Fibroblast of skin of abdomen (primary cell): ENCODE measurements at places on chromosomes 6 and 20.

DNA sequence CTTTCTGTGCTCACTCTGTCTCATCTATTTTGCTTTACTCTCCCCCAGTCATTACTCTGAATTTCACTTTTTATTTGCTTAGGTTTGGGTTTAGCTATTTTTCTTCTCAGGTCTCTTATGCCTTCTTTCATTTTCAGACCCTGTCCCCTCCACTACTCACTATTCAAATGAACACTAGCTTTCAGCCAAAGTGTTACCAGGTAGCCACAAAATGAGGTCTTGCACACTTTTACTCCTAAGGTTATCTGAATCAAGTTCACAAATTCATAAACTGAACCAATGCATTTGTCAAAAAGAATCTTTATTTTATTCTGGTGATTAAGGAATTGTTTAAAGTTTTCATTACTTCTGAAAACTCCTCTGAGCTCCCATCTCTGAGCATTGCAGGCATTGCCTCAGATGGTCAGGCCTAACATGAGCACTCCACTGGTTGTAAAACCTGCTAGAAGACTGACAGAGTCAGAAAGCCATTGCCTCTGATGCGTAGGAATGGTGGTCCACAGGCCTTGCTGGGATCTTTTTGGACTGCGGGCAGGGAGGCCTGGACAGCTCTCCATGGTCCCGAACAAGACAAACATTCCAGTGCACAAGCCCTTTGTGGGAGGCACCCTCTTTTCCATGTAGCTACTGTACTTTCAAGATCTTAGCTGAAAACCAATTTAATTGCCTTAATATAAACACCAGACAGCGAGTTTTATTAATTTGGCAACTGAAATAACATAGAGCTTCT lies 48.5 kb downstream of the FYN start:
- no peak for DNase-seq

GRCh38 chr20:32510120-32510600 lies 75.0 kb downstream of the NOL4L start:
- DNase-seq, result no peak

- no peak for DNase-seq
These were observed 58.0 kb downstream of the IRAK1BP1 start for GRCh38 chr6:78925317-78925716.

DNA sequence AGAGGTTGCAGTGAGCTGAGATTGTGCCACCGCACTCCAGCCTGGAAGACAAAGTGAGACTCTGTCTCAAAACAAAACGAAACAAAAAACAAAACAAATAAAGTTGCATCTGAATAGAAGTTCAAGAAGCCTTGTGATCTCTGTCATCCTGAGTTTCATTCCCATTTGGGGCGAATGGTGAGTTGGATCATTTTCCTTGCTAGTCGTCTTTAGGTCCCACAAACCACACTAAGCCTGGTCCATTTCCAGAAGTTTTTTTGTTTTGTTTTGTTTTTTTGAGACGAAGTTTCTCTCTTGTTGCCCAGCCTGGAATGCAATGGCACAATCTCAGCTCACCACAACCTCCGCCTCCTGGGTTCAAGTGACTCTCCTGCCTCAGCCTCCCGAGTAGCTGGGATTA lies 33.8 kb downstream of the ZNF217 start:
- no peak for DNase-seq

DNA sequence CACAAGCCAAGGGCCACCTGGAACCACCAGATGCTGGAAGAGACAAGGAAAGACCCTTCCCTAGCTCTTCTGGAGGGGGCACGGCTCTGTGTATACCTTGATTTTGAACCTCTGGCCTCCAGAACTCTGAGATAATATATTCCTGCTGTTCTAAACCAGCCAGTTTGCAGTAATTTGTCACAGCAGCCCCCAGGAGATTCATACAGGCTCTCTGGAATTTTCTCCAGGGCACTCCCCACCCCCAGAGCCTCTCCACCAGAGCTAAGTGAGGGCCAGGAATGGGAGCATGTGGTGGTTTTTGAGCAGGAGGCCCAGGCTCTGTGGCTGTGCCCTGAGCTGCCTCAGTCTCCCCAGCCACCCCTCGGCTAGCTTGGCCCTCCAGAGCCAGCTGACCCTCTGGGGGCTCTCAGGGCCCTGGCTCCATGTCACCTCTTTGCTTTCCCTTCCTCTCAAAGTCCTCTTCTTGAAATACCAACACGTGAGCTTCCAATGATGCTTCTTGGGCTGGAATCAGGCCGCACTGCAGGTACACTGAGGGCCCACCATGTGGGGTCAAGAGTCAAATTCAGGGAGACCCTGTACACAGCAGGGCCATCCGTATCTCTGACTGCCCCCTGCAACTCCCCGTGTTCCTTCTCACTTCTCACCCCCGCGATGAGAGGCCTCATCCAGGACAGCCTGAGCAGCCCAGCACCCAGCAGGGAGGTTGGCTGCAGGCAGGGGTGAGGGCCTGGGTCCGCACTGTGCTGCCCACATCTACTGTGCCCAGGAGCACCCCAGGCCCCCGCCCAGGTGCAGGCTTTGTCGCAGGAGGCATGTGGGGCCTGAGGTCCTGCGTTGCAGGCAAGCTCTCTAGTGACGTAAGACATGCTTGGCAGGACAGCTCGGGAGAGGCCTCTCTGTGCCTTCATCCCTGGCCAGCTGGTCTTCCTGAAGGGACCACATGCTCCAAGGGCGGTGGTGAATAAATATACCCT lies 155.5 kb downstream of the ANKRD60 start:
- DNase-seq, result no peak

GRCh38 chr6:75419416-75419815 lies 74.2 kb downstream of the FILIP1 start:
- no peak for DNase-seq
